ENCODE measurements at places on chromosomes 3 and 15.

GRCh38 chr15:80177156-80177555 lies 24.4 kb downstream of the FAH start:
- no peak for DNase-seq

DNA sequence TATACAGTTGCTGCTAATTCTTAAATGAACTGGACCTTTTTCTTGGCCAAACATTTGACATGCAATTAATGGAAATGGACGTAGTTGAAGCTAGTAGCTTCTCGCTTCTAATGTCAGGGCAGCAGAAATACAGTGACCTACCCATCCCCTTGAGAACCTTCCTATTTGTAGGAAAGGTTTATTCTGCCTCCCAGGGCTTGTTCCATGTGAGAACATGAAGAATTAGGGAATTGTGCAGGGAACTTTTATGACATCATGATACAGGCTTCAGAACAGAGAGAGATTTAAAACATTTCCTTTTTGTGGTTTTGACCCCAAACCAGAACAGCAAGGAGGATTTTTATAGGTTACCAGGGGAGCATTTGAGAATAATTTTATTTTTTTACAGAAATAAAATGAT lies 406.6 kb upstream of the PPP2R3A start:
- DNase-seq: no peak

GRCh38 chr15:41603411-41603935 lies 44.5 kb downstream of the TYRO3 start:
- DNase-seq: no peak

- no peak for DNase-seq
These were observed 109.4 kb upstream of the C15orf61 start for GRCh38 chr15:67411486-67411885.

DNA sequence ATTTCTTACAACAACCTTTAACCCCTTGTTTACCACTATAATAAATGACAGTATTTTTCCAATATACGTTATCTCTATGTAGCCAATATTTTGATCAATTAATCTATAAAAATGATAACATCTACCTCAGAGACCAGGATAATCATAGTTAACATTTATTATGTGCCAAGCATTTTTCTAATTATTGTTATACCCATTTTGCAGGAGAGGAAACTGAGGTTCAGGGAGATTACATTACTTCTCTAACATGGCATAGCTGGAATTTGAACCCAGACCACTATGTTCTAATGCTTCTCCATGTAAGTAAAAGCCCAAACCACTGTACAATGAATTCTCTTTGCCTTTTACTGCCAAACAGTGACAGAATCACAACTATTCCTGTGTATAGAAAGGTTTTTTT lies 113.4 kb upstream of the PFN2 start:
- no peak for DNase-seq

DNA sequence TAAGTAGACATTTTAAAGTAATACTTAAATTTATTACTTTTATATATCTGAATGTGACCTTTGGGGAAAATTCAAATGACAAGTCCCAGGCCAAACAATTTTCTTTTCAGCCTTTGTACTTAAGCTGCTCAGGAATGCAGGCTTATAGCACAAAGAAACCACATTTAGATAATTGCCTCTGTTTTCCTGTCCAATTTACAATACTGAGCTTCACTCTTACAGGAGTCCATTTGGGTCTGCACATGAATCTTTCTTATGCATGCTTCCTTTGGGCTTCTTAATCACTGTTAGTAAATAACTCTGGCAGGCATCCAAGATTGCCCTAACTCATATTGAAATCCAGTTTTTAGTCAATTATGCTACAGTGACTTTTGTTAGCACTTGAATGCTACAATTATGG lies 459.4 kb upstream of the TGFBR2 start:
- DNase-seq: no peak

GRCh38 chr3:47261301-47261700 lies 21.3 kb downstream of the KIF9 start:
- no peak for DNase-seq

DNA sequence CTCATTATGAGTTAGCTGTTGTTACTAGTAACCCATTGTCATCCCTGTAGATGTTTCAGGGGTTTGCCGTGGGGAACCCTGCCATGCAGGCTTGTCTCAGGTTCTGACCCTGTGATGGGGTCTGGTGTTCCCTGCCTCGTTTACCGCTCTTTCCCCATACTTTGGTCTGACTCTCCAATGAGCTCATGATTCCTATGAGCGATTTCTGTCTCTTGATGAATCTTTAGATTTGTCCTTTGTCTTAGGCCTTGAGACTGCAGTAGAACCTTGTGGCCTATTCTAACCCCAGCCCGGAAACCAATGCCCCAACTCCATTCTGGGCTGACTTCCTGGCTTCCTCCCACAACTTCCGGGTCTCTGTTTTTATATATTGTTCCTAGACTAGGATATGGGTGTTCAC lies 11.3 kb upstream of the IQGAP1 start:
- peak; percentile 40 for DNase-seq

Data from NK-92 treated with Interleukin-12 subunit alpha and Interleukin-12 subunit beta, amount 100 ng/mL, for 24 hours (cell line).